ENCODE measurements at places on chromosomes 13 and 19.

- DNase-seq, result no peak
These were observed 1.3 kb downstream of the SOX21 start for GRCh38 chr13:94710881-94711560.

GRCh38 chr19:45764945-45765701, 3.9 kb downstream of the SIX5 start:
- no peak for DNase-seq

DNA sequence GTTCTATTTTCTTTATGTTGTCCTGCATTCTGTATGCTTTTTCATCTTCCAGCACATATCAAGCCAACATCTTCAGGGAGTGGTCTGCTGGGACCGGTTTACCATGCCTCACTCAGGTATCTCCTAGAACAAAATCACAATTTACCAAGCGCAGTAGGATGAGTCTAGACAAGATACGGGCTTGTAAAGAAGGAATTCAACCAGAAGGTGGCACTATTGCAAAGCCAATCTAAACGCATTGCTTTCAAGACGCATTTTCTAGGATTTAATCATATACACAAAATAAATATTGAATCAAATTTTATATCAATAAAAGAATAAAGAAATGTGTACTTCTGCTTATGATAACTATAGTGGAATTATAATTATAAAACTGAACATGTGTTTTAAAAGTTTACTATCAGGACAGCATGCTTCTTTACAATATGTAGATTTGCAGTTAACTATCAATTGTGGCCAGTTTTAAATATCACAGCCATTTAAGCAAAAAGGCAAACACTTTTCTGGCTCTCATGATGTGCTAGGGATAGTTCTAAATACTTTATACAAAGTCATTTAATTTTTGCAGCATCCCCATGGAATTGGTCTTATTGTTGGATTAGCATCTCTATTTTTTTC, 16.1 kb upstream of the TPP2 start:
- no peak for DNase-seq

GRCh38 chr13:113187263-113187669, 21.2 kb downstream of the PCID2 start:
- DNase-seq, result no peak
